GM10248 (cell line): ENCODE measurements at places on chromosomes 13 and 19.

DNA sequence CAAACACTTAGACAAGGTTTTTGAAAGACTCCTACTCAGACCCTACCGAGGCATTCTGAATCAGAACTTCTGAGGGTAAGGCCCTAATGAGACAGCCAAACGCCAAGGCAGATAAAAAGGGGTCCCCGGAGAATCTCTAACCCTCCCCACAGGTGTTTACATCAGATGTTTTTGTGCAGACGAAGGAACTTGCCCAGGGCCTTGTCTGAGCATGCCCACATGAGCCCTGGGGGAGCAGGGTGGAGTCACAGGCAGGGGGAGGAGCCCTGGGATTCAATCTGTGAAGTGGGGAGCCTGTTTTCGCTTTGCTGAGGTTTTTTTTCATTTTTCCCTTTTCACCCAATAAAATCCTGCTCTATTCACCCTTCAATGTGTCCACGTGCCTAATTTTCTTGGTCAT, 61.6 kb upstream of the MED4 start:
- no peak for DNase-seq

GRCh38 chr13:52931539-52932431, 83.3 kb upstream of the PCDH8 start:
- no peak for DNase-seq

DNA sequence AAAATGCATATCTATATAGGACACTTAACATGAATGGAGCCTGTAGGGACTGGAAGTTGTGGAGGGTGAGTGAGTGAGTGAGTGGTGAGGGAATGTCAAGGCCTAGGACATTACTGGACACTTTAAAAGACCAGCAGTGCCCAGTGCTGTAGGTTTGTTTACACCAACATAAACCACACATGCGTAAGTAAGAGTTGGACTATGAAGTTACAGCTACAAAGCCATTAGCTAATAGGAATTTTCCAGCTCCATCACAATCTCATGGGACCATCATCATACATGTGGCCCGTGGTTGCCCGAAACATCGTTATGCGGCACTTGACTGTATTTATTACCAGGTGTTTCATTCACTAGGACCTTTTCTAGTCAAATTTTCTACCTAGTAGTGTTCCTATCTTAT, 49.2 kb downstream of the LATS2 start:
- DNase-seq: no peak

- no peak for DNase-seq
These were observed 15.0 kb downstream of the ZNF350 start for GRCh38 chr19:51971624-51972023.

DNA sequence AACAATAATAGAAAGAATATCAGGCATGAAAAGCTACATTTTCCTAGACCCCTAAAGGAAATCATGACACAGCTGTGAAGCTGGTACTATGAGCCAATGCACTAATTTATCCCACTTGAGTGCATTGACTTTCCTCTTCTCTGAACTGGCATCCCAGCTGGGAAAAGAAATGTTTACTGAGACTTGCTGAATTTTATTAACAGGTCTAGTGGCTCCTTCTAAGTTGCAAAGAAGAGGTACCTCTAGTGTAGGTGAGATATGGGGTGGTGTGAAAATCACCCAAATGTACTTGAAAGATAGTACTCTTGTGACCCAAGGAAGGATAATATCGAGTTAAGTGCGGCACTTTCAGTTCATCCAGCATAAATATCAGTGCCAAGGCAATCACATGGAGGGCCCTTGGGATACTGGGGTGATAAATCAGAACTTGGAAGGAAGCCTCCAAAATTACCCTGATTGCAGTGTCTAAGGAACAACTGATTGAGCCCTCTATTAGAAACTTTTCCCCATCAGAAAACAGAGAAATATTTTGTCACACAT, 369.2 kb downstream of the PCDH9 start:
- no peak for DNase-seq

GRCh38 chr13:99280166-99280565, 22.0 kb upstream of the GPR18 start:
- DNase-seq: no peak
